ENCODE measurements at places on chromosomes 2 and 18.

GRCh38 chr2:42328148-42328833 is 32.7 kb downstream of the COX7A2L start:
- DNase-seq, result peak; percentile 45

- DNase-seq, result no peak
Measured at GRCh38 chr2:227818675-227819397, 5.2 kb downstream of the CCL20 start.

DNA sequence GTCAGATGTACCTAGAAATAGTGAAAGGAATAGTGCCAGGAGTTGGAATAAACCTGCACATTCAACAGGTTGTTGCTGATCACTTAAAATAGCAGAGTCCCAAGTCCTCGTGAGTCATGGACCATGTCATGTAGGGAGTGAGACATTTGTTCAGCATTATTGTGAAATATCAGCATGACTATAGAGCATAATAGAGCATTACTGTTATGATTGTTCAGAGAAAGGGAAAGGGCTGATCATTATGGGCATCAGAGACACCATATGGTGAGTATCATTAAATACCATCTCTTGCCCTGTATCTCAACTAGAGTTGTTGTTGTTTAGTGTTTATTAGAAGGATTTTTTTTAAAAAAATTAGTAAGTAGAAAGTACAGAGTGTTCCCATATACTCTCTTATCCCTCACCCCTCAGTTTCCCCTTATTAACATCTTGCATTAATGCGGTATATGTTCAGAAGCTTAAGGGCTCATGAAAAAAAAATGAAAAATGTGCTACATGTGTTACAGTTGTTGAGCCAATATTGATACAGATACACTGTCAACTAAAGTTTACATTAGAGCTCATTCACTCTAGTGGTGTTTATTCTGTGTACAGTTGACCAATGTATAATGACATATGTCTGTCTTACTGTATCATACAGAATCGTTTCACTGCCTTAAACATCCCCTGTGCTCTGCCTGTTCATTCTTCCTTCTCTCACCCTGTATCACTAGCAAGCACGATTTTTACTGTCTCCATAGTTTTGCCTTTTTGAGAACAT is 5.7 kb downstream of the ELAC1 start:
- DNase-seq, result no peak

DNA sequence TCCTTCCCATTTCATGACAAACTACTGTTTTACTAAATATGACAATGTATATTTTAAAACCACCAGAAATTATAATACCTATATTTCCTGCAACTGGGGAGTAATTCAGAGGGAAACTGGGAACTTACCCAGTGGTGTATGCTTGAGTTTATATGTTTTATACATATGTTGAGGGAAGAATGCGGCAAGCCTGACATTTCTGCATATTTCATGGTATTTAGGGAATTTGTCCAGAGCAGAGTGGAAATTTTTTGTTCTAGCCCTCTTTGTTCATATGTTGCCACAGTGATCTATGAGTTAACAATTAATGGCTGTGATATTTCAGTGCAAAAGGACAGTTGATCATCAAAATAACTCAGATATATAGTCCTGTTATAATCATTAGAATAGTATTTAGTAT is 230.8 kb upstream of the VWC2L start:
- no peak for DNase-seq
